Fibroblast of lung (primary cell): ENCODE measurements at places on chromosomes 4 and X. TPM values are rescaled to one million over a fixed set of nuclear protein-coding genes. Genes with fewer than 3 reads are reported as not detected.

HSFX4 gene
- not detected in 2 replicates for total RNA-seq

CHRDL1 gene
- total RNA-seq: 4.5 and 9.0 TPM in 2 replicates

NPY2R gene
- not detected in 2 replicates for total RNA-seq

- DNase-seq: no peak
Observed at GRCh38 chr4:110485452-110485851, 9.5 kb downstream of the ENPEP start.

DNA sequence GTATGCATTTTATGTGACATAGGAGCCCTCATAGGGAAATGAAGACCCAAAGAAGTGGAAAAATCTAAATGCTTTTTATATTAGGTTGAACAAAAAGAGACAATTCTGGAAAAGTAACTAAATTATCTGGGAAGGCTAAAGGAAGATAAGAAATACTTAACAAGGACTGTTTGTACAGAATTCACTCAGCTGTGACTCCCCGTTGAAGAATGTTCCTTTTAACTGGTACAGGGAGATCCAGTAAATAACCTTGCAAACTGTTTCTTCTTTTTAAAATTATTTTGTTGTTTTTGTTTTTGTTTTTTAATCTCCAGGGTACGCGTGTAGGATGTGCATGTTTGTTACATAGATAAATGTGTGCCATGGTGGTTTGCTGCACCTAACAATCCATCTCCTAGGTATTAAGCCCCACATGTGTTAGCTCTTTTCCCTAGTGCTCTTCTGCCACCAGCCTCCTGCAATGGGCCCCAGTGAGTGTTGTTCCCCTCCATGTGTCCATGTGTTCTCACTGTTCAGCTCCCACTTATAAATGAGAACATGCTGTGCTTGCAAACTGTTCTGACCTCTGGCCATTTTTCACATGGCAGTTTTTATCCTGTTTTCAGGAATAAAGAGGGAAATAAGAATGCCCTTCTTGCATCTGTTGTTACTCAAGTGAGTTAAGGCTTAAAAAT lies 81.7 kb downstream of the PWWP3B start:
- no peak for DNase-seq

- peak; percentile 20 for DNase-seq
Observed at GRCh38 chrX:29299684-29300083, 712.4 kb downstream of the IL1RAPL1 start.

DNA sequence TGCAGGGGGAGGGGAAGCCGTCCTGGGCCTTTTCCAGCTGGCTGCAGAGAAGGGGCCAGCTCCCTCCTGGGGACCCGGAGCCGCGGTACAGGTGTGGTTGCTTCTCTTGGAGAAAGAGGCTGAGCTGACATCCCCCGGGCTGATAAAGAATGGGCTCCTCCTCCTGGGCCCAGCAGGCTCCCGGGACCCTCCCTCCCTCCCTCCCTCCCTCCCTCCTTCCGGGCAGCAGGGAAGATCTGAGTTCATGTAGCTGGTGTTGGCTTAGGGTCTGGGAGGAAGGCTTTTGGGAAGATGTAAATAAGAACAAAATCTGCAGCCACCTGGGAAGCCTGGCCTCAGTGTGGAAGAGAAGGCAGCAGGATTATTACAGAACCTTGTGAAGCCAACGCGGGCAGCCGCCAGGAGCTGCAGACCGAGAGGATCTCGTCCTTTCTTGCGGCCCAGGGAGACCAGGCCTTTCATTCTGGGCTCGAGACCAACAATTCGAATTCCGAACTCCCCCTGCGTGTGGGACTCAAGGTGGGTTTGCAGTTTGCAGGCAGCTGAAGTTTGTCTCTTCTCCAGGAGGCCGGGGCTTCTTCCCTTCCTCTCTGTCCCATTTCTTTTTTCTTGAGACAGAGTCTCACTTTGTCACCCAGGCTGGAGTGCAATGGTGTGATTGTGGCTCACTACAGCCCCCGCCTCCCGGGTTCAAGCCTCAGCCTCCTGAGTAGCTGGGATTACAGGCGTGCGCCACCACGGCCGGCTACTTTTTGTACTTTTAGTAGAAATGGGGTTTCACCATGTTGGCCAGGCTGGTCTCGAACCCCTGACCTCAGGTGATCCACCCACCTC lies at the start of gene PLCXD1:
TSS of gene PLCXD1 (plus strand) at position 216 of the 834 bp plus-strand sequence. CDS start 2,807 bp downstream, outside the sequence.
- DNase-seq: peak; percentile 24

- DNase-seq: no peak
Observed at GRCh38 chr4:31784558-31784957, 1064.4 kb downstream of the PCDH7 start.

DNA sequence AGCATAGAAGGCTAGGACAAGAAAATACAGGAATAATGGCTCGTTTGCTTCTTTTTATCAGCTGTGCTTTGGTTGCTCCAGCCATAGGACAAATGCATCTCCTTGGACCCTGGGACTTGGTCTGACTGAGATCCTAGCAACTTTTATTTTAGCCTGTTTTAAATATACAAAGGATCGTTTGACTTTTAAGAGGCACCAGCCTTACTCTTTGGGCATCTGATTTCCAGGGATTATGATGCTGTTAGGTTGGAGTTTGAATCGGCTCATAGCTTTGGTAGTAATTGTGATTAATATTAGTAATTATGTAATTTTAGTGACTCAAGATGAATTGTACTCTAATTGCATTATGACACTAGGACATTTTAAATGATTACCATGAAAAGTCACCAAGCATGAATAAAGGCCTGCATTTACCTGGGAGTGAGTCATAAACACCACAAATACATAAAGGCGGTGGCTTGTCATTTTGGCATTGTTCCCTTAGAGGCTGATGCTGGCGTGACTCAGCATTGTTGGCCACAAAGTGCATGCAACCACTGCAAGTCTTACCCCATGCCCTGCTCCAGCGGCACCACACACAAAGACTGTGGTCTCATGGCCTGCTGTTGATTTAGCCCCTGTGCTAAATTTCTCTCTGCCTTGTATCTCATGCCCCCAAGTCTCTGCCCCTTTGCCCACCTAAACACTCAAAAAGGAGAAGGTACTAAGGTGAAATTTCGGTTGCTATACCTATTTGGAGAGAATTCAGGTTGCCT lies 12.4 kb downstream of the GPAT3 start:
- peak; percentile 96 for DNase-seq
